ENCODE measurements at places on chromosomes 2 and 18.

DNA sequence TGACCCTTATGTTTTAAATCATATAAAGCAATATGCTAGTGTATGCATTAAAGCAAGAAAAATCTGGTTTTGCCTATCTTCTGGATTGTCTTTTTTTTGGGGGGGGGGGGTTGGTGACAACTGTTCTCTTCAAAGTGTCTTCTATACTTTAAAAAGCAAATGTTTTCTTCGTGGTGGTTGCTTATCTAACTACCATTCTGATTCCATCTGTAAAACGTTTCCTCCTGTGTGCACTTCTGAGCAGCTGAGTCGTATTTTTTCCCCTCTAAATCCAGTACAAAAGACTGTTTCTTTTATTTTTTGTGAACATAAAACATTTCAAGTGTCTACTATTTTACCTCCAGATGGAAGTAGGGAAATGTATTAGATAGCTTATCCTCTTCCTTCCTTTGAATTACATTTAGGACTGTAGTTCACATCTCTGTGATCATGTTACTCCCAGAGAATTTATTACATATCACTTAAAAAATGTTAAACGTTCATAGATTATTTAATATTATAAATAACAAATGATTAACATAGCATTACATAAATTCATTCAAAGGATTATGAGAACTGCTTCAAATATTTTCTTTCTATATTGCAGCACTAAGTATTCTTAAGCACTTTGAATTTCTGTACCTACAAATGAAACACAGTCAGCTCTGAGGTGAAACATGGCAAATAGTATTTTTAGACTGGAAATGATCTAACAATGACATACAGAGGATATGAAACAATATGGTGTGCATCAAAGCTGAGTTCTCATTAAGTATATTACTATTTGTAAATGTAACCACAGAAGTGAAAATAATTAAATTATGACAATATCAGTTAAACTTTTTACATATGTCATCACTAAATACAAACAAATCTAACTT is 56.4 kb downstream of the SCN3A start:
- DNase-seq, result no peak

- DNase-seq, result no peak
These were observed 108.5 kb downstream of the PXDN start for GRCh38 chr2:1635823-1636222.

DNA sequence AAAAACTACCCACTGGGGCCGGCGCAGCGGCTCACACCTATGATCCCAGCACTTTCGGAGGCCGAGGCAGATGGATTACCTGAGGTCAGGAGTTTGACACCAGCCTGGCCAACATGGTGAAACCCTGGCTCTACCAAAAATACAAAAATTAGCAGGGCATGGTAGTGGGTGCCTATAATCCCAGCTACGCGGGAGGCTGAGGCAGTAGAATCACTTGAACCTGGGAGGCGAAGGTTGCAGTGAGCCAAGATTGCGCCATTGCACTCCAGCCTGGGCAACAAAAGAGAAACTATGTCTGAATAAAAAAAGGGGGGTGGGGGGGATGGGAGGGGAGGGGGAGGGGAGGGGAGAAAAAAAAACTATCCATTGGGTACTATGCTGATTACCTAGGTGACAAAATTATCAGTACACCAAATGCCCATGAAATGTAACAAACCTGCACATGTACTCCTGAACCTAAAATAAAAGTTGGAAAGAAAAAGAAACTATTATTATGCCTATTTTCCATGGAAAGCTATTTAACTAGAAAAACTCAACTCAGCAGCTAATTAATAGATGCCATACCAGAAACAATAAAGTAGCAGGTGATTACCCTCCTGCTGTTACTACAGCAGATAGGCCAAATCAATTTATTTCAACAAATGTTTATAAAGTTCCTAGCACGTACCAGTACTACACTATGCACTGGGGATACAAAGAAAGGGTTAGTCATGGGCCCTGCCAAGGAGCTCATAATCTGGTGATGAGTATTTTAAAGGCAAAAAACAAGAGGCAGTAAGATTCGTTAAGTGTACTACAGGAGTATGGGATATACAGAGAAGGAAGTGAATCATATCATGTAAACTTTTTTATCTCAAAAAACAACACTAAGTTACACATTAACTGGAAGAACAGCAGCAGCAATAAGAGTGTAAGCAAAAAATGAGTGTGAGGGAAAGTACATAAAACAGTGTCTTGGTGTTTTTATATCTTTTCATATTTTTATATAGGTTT is 112.8 kb upstream of the SLC39A10 start:
- no peak for DNase-seq

DNA sequence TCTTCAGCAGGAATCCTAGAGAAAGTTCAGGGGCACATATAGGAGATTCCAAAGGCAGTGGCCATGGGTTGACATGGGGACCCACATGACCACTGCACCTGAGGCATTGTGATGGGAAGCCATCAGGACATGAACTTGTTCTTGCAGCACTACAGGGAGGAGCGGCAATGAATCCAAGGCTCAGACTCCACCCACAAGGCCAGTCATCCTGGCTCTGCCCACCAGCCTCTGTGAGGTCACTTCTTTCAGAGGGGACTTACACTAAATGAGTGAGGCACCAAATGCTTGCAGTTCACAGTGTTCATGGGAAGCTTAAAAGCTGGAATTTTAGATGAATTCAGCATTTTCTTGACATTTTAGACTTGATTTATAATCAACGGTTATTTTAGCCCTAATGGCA is 254.2 kb downstream of the SETBP1 start:
- DNase-seq, result no peak
